ENCODE measurements at places on chromosomes 11 and 22. TPM values are rescaled to one million over a fixed set of nuclear protein-coding genes. Genes with fewer than 3 reads are reported as not detected.

The CYP2D6 gene
- 0.60 TPM for total RNA-seq

The SGSM1 gene
- total RNA-seq: not detected

The SHANK2 gene
- total RNA-seq: 0.43 TPM

The SERPING1 gene
- 5.5 TPM for total RNA-seq

The HBG2 gene
- total RNA-seq: 0.32 TPM

The THY1 gene
- 11.0 TPM for total RNA-seq

The CALCB gene
- not detected for total RNA-seq

The SERHL2 gene
- total RNA-seq: 9.0 TPM

The RIMBP3B gene
- total RNA-seq: under 0.01 TPM

The FGF19 gene
- not detected for total RNA-seq

The BTBD18 gene
- not detected for total RNA-seq

The APLNR gene
- not detected for total RNA-seq

The MYEOV gene
- total RNA-seq: 4.9 TPM

The TIMM10B gene
- 30.8 TPM for total RNA-seq

The CD248 gene
- total RNA-seq: 168 TPM
